ENCODE measurements at places on chromosomes 12 and 14.

DNA sequence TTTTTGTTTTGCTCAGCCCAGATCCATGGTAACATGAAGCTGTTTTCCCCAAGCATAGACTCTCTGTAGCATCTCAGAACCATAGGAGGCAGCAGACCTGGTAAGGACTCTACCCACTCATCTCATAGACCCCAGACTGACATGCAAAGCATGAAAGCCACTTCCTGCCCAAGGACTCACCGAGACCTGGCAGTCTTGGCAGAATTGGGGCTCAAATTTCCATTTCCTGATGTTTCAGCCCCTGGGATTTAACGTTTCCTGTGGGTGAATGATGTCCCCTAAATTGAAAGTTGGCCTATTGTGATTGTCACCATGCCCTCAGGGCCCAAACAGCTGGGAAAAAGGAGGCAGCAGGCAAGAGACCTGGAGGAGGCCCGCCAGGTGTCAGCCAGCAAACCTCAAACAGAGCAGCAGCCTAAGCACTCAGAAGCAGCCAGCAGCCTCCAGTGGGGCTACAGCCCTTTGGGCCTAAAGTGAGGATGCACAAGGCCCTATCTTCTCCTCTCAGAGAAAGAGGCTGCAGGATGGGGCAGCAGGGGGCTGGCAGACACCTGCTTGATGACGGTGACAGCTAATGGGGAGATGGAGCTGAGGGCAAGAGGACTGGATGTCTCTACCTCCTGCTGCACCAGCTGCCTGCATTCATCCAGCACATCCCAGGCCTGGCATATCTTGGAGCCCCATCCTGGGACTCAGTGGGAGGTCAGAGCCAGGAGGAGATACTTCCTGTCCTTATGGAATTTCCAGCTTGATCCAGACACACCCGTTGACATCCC is 8.5 kb downstream of the KRT85 start:
- DNase-seq = peak; percentile 45

GRCh38 chr12:120901818-120902217 is 2.3 kb downstream of the SPPL3 start:
- no peak for DNase-seq

- DNase-seq = peak; percentile 51
Observed at GRCh38 chr12:52903855-52904508, 894 bp downstream of the KRT8 start.

DNA sequence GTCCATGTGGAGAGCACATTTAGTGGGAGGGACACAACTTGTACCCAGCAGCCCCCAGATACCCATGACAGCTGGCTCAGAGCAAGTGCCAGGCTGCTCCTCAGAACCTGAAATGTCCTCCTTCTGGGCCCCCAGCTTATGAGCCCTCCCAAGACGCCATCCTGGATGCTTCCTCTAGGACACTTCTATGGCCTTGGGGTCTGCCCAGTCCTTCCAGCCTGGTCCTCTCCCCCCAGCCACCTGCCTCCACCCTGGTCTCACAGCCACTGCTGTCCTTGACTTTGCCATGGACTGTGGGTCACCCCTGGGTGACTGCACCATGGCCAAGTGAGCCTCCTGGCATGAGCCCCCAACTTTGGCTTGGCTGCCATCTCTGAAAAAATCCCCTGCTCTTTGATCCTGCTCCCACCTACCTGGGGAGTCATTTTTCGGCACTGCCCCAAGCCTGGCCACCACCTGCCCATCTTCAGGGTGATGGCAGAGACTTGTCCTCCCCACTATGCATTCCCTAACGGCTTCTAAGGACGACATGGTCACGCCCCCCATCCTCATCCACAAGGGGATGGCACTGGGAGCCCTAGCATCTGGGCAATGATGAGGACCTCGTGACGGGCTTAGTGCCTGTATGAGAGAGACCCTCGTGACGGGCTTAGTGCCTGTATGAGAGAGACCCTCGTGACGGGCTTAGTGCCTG is 323.7 kb downstream of the TMEM121 start:
- no peak for DNase-seq

- DNase-seq = no peak
Observed at GRCh38 chr12:77788231-77789168, 42.2 kb upstream of the NAV3 start.
